ENCODE measurements at places on chromosomes 7 and 10.

- DNase-seq: no peak
These were observed 10.7 kb downstream of the GDF2 start for GRCh38 chr10:47332946-47333345.

GRCh38 chr10:132844069-132844809 is 58.3 kb upstream of the NKX6-2 start:
- DNase-seq: no peak

GRCh38 chr7:48466713-48467112 is 295.5 kb downstream of the ABCA13 start:
- no peak for DNase-seq

GRCh38 chr10:4186849-4187540 is 402.0 kb upstream of the KLF6 start:
- no peak for DNase-seq

DNA sequence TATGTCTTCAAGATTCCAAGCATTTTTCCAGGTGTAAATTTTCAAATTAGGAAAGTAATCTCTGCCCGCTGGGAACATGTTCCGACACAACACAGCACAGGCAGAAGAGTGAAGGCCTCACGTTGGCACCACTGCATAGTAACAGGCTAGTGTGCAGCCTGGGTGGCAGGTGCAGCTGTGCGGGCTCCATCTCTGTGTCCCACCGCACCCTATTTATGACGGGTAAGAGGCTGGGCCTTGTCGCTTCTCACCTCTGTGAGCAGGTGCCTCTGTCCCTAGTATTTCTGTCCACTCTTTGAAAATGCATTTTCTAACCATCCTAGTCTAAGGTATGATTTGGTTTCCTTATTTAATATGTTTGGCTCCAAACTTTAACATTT is 24.1 kb downstream of the VIPR2 start:
- no peak for DNase-seq

DNA sequence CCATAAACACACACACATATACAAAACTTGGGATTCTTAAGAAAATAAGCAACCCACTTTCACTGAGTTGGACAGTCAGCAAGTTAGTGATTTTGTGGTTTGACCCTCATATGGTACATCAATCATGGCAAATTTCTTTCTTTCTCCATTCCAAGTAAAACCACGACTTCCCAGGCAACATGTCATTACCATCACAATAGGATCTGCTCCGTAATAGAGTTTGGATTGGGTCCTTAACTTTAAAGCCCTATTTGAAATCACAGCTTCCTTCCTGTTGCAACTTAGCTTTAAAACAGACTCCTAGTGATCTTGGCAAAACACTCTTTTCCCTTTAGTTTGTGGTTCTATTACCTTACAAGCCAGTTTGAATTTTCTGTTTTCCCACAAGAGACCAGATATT is 483.6 kb downstream of the INHBA start:
- DNase-seq: no peak

GRCh38 chr10:8614054-8614565 is 559.6 kb downstream of the GATA3 start:
- no peak for DNase-seq

DNA sequence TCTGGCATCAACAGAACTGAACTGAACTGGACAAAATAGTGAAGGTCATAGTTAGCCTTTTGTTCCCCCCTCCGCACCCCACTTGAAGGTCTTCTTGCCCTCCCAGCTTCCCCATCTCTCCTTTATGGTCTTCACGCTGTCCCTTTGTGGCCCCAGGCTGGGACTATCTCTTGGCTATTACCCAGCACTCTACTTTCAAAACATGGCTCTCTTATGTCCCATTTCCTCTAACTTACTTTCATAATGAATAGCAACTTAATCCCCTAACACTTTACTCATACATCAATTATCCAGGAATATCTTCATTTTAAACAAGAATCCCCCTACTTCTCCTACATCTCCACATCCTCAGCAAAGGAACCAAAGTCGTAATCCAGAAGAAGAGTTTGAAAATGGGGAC is 135.3 kb upstream of the ITGB1 start:
- DNase-seq: no peak

DNA sequence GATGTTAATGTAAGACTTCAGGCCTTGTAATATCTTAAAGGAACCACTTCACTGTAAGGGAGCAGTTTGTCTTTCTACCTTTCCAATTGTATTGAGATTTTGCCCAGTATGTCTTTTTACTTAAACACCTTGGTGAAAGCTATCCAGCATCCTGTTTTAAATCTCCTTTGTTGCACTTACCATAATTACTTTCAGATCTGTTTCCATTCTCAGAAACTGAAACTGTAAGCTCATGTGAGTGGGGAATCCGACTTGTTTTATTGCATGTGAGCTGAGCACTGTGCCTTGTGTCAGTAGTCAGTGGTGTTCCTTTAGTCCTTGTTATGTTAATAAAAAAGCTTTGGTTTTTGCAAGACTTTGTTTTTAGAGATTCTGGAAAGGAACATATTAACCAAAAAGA is 42.2 kb downstream of the BMPR1A start:
- no peak for DNase-seq

- DNase-seq: no peak
These were observed 75.9 kb downstream of the PPP1R3C start for GRCh38 chr10:91556691-91557566.

DNA sequence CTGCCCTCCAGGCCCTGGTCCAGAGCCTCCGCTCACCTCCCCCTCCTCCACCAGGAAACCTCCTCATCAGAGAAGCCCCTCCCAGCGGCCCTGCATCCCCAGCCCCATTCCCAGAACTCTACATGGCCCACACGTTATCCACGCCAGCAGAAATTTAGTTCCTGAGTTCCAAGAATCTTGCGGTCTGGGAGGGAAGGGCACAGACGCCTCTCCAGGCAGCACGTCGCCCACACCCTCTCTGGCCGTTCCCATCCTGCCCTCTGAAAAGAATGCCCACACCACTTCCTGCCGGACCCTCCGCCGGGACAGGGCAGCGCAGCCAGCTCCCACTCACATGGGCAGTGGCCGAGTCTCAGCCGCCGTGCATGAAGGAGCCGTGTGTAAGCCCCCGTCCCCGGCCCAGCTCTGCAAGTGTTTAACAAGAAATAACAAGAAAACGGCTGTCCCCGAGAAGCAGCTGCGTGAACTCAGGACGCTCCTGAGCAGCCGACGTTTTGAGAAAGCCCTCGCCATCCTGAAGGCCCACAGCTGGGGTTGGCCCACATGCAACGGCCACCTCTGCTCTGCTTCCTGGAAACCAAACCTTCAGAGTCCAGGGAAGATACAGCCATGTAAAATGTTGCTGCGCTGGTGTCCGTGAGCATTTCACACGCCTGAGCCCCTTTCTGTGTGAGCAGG is 17.4 kb downstream of the ADGRA1 start:
- DNase-seq: no peak

GRCh38 chr7:604884-605531 is 85.4 kb upstream of the PDGFA start:
- DNase-seq: no peak

GRCh38 chr7:139476891-139477290 is 6.6 kb downstream of the KLRG2 start:
- DNase-seq: no peak

DNA sequence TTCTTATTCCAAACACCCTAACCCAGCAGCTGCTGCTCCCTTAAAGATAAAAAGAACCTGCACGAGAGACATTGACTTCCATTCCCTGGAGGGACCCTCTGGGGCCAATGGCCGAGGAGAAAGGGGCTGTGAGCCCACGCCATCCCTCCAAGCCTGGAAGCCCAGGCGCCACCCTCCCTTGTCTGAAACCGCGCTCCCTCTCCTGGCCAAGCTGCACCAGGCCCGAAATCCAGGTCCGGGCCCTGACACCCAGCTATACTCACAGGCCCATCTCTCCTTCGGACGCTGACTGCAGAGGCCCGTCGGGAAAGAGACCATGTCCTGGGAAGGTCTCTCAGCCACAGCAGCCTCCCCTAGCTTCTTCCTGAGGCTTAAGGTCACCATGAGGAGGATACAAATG is 196.5 kb downstream of the PTPRN2 start:
- DNase-seq: no peak

DNA sequence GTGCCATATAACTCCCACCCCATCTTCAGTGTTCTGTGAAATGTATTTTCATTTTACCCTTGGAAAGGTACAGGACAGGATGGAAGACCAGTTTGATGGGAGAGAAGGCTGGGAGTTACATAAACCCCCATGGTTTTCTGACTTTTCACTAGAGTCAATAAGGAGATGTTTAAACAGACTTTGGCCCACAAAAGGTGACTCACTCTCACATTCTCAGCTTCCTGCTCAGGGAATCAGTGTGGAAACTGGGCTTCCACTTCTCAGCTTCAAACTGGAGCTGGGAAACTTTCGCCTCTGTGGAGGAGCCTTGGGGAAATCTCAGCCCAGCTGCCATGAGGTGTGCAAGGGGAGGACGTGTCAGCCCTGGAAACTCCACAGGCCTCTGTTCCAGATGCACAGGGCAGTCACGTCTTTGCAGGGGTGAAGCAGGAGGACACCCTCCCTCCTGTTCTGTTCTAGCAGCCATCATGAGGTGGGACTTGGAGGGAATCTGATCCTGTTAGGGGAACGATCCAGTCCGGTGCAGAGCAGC is 560.5 kb upstream of the GALNT17 start:
- DNase-seq: no peak

- no peak for DNase-seq
These were observed 15.9 kb downstream of the ZNF783 start for GRCh38 chr7:149277871-149278270.

GRCh38 chr7:156127166-156128134 is 315.2 kb upstream of the SHH start:
- no peak for DNase-seq

DNA sequence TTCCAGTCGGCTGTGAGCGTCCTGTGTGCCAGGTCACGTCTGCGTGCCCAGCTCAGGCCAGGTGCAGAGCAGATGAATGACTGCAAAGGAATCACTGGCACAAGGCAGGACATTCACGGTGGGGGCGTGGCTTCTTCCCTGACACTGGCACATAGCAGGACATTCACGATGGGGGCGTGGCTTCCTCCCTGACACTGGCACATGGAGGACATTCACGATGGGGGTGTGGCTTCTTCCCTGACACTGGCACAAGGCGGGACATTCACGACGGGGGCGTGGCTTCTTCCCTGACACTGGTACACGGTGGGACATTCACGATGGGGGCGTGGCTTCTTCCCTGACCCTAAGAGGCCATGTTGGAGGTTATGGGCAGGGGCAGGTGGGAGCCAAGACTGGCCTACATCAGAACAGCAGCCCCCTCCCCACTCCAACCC is 64.3 kb downstream of the MYL10 start:
- no peak for DNase-seq

GRCh38 chr10:73478636-73479035 is 17.2 kb downstream of the PPP3CB start:
- DNase-seq: no peak

DNA sequence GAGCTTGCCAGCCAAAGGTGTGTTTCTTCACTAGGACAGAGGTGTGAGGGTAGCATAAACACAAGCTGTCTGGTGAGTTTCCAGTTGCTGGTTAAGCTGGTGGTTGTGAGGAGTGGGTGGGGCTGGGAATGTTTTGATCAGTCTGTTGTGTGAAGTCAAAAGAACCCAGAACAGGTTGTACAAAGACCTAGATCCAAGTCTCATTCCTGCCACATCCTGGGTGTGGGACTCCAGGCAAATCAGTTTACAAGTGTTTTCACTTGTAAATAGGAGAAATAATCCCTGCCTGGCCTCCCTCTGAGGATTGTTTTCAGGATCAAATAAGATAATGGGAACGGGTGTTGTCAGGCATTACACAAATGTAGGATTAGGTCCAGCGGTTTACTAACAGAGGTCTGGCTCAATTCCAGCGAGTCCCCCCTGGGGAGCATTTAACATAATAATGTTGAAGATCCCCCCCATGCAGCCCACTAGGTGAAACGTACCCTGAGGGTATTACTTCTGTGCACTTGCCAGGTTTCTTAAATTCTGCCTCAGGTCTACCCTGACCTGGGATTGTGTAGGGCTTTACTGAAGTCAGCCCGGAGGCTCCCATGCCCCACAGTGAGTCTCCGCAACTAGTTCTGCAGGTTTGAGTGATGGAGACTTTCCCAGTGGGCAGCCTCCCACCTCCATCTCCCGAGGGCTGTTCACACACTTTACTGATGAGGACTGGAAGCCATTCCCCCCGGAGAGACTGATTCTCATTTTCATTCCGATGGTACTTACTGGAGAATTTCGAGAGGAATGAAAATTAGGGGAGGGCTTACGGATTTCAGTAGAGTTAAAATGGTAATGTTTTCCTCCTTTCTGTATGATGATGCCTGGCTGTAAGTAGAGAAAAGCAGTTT is 2.7 kb upstream of the FRAT2 start:
- no peak for DNase-seq

- no peak for DNase-seq
These were observed 62.4 kb upstream of the GDF10 start for GRCh38 chr10:47237316-47238260.

GRCh38 chr10:70499836-70500167 is 21.2 kb downstream of the PALD1 start:
- no peak for DNase-seq

DNA sequence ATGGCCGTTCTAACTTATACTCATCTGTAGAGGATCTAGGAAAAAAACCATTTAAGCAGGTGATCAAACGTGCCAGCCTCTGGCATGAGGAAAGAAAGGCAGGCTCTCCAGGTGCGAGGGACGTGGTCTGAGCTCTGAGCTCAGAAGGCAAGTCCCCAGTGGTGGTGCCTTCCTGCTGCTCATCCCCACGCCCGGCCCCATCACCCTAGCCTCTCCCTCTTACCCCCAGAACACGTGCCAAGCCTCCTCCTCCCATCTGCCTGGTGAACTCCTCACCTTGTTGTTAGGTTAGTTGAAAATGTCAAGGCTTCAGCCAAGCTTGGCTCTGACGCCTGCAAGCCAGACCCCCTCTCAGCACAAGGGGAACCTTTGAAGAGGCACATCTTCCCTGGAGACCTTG is 571.2 kb upstream of the MKI67 start:
- no peak for DNase-seq

- no peak for DNase-seq
These were observed 96.7 kb downstream of the HTR5A start for GRCh38 chr7:155166673-155167370.

GRCh38 chr10:17134737-17135260 is 5.2 kb upstream of the CUBN start:
- no peak for DNase-seq
